Activated CD4-positive, alpha-beta memory T cell treated with anti-CD3 and anti-CD28 coated beads for 36 hours (primary cell): ENCODE measurements at places on chromosomes 6 and 20.

GRCh38 chr20:10928841-10929421 is 255.1 kb upstream of the JAG1 start:
- no peak for DNase-seq

- DNase-seq, result no peak
Observed at GRCh38 chr20:62406635-62407176, 379 bp downstream of the CABLES2 start.

GRCh38 chr6:42724825-42725224 is 2.4 kb upstream of the PRPH2 start:
- no peak for DNase-seq

GRCh38 chr6:100464903-100465700 is at the start of gene SIM1:
Gene SIM1, minus strand, starts transcription at chr6:100464921. Its CDS starts 1,453 bp downstream, at chr6:100463468.
- no peak for DNase-seq

DNA sequence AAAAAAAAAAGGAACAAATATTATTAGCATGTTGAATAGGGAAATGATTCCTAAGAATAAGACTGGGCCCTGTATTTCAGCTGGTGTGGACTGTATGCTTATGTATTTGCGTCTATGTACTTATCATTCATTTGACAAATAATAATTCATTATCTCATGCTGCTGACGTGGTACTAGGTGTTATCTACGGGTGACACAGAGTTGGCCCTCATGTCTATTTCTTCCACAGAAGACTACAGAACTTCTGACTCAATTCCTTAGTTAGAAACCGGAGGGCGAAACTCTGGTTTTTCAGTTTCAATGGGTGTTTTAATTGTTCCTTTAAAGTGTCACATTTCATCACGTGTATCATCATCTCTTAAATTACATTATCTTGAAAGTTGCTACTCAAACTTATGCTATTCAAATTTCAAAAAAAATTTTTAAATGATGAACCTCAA is 305.9 kb downstream of the CLIC5 start:
- DNase-seq, result peak; percentile 52

GRCh38 chr6:13915561-13916229 is 9.1 kb upstream of the RNF182 start:
- no peak for DNase-seq

DNA sequence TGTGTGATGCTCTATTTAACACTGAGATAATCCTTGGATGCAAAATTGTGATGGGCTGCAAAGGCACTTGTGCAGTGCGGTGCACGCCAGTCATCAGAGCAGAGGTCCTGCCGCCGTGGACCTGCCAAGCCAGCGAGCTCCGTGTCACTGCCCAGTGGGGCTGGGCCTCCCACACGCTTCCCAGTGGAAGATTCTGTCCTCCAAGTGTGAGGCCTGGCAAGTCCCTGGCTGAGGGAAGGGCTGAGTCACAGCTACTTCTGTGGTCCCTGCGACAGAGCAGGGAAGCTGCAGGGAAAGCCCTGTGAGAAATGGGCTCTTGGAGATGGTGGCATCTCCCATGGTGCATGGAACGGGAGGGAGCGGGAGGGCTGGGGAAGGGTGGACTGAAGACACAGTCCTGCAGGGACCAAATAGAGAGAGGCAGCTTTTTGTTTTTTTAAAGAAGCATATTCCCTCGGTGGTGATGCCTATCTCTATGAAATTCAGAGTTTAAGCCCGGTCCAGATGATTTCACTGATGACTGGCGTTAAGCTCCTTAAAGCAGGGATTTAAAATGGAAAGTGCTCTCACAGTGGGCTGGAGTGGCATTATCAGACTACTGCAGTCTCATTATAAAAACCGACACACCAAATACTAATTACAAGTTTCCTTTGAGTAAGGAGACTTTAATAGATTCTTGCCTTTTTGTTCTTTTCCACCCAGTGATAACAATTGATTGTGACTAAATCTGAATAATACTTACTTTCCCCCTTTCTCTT is 413.7 kb downstream of the QKI start:
- DNase-seq, result no peak

GRCh38 chr6:166257911-166258318 is 50.3 kb downstream of the PRR18 start:
- peak; percentile 56 for DNase-seq

DNA sequence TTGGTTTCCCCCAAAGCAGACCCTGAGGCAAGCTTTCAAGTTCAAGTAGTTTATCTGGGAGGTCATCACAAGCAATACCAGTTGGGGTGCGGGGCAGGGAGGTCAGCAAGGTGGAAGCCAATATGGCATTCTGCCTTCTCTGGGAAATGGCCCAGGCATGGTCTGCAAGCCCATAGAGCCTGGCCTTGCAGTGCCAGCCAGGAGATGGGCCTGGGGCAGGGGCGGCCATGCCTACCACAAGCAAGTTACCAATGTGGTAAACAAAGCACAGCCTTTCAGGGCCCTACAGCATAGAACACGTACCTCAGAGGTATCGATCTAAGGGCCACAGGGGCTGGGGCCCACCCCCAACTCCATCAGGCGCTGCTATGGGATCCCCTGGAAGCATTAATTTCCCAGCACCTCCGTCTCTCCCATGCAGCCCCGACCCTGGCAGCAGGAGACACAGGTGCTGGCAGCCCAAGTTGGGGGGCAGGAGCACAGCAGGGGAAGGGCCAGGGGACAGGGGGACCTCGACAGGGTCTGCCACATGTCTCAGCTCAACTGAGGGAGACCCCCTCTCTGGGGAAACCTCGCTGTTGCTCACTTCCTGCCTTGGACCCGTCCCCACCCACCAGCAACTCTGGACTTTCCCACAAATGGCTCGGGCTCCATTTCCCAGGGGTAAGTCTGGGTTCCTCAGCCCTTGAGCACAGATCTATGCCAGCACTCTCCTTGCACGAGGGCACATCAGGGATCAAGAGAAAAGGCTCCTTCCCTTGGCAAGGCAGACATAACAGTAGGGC is 369.0 kb downstream of the PREX1 start:
- no peak for DNase-seq
